ENCODE measurements at places on chromosomes 2 and 18.

- no peak for DNase-seq
These were observed 39.8 kb upstream of the ITPRID2 start for GRCh38 chr2:181851726-181852125.

GRCh38 chr2:128834207-128834879 lies 515.7 kb upstream of the HS6ST1 start:
- DNase-seq = no peak

- DNase-seq = no peak
These were observed 304.7 kb downstream of the PTPRM start for GRCh38 chr18:7871560-7872456.

- DNase-seq = no peak
These were observed 120.6 kb downstream of the PLB1 start for GRCh38 chr2:28616396-28616999.

DNA sequence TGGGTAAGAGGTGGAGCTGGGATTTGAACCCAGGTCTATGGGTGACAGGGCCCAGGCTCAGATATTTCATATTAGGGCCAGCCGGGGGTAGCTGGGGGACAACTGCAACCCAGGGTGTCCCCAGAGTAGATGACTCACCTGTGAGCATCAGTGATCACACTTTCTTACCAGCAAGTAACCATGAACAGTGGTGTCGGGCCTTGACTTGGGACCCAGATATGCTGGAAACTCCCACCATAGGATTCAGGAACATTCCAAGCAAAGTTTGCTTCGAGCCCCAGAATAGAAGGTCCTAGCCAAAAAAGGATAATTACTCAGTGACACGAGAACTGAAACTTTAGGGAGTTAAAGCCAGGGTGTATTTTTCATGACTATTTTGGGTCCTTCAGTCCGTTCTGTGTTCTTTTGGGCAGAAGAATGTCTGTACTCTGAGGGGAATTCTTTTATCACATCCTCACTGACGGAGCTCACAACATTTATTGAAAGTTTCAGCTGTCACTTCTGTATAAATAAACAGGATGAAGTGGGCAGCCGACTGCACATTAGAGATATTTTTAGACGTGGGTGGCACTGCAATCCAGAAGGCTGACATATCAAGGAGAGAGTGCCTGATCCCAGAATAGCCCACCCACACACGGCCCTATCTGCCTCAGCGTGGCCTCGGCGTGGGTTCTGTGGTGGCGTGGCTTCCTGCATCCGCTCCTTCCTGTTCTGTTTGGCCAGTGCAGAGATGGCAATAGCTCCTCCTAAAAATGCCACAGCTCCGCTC lies 45.6 kb downstream of the RAMP1 start:
- DNase-seq = no peak

GRCh38 chr18:44533071-44533470 lies 147.6 kb upstream of the SETBP1 start:
- no peak for DNase-seq

DNA sequence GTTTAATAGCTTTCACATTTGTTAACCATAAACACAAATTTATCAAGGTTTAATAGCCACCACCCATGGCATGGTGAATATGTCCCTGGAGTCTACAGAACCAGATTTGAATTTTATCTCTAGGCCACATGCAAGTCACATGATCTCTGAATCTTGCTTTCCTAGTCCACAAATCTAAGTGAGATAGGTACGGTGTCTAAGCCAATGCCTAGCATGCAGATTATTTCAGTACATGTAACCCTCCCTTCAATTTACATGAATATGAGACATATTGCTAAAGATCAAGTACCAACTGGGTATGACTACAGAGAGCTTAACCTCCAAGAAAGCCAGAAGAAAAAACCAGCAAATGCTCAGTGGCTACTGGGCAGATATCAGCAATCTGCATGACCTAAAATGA lies 10.0 kb downstream of the ZNF24 start:
- no peak for DNase-seq

DNA sequence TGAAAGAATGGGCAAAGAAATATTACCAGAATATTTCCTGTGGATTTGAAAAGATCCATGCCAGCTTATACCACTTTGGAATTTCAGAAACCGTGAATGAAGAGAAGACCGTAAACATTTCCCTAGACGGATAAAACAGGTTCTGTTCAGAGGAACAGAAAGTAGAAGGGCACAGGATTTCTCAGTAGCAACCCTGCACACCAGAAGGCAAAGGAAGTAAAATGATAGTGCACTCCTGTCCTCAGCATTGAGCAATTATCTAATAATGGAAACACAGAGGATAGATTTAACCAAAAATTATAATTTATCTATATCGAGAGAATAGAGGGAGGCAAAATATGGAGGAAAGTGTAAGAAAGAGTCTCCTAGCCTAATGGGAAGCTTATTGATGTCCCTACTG lies 87.0 kb upstream of the ITGA6 start:
- DNase-seq = no peak

DNA sequence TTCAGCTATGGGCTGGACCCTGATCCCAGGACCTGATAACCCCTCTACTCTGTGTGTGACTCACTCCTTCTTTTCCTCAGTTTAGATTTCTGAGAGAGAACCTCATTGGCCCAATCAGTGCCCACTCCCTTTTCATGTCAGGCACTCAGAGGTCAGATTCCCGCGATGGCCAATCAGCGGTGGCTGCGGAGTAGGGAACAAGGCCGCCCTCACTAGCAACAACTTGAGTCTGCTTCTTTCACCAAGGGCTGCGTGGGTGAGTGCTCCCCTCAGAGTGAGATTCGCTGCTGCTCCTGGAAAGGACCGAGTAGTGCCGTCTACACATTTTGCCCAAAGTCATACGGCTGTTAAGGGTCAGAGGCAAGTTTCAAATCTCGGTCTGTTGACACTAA lies 34.7 kb downstream of the NPPC start:
- no peak for DNase-seq

DNA sequence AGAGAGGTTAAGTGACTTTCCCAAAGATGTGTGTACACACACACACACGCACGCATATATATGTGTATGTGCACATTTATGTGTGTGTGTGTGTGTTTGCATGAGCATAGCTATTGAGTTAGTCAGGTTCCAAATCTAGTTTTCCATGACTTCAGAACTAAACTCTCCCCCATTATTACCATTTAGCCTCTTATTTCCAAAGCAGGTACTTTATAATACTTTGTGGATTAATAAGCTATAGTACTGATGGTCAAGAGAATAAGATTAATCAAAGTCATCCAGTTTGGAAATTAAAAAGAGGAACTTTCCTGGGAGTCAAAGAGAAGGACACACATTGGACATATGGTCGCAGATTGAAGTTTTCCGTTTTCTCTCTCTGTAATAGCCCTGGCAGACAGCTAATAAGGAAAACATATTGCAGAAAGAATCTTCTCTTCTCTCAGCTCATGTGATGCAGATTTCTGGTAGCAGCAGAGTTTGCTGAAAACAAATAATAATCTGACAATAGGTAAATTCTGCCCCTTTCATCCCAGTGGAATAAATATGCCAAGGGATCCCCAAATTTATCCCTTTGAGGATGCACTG lies 410.9 kb upstream of the TCF4 start:
- no peak for DNase-seq

DNA sequence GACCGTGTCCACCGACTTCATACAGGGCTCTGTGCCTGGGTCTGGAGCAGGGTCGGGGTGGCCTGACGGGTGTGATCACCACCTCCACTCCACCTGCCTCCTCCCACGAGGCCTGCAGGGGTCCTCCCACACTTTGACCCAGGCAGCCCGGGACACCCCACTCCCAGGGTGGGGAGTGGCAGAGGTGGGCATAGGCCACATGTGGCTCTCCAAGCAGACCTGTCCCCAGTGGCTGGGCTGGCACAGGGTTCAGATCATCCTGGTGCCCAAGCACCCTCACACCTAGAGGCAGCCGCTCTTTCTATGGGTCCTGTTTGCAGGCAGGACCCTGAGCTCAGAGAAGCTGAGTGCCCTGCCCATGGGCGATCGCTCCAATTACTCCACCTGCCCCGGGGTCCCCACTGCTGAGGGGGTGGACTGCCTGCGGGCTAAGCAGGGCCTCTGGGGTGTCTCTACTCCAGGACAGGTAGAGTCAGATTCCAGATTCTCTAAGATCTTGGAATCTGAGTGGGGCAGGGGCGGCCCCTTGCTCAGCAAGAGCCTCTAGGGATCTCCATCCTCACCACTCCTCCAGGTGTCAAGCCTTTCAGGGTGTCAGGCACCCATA lies 1.4 kb downstream of the NEURL3 start:
- DNase-seq = no peak

- DNase-seq = no peak
These were observed 14.1 kb downstream of the SP110 start for GRCh38 chr2:230205721-230206120.

GRCh38 chr18:62928326-62928725 lies 213.0 kb downstream of the PHLPP1 start:
- DNase-seq = no peak

- DNase-seq = no peak
These were observed 37.7 kb upstream of the FSIP2 start for GRCh38 chr2:185700883-185701282.

DNA sequence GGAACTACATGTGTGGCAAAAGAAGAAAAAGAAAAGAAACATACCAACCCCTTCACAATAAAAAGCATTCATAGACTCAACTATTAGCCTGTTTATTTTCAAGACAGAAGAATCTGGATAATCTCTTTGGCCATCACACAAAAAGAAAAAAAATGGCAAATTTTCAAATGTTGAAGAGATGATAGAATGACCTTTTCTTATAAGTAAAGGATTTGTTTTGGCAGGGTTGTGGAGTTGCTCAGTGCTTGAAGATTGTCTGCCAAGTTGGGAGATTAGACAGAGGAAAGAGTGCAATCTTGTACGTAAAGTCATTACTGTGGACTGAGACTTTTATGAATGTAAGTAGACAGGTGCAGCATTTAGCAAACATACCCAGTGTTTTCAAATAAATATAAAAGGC lies 18.5 kb upstream of the FAM171B start:
- no peak for DNase-seq

- DNase-seq = no peak
These were observed 720.8 kb downstream of the SLC4A3 start for GRCh38 chr2:220348206-220348605.

- DNase-seq = no peak
These were observed 47.8 kb upstream of the REG3G start for GRCh38 chr2:78977661-78978145.

DNA sequence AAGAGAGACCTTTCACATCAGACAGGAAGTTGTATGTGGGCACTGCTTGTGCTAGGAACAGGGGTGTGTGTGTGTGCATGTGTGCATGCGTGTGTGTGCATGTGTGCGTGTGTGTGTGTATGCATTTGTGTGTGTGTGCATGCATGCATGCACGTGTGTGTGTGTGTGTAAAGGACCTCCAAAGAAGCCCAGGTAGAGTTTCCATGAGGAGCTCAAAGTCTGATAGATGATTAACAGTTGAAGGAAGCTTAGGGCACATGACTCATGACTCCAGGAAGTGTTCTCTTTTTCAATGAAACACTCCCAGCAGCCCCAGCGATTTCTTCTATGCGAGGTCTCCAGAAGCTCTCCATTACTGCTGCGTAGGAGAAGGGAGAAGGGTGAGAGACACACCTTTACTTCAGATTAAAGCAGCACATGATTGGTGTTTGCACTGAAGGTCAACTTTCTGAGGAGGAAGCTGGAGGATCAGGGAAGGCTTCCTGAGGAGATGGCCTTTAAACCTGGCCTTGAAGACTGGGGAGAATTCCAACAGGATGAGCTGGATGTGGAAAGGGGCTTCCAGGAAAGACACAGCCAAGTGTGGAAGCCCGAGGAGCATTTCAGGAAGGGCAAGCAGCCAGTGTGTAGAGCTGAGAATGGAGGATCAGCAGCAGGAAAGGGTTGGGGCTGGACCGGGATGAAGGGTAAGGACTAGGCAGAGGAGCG lies 77.7 kb downstream of the SMAD4 start:
- no peak for DNase-seq

GRCh38 chr2:239337877-239338484 lies 62.8 kb downstream of the HDAC4 start:
- DNase-seq = no peak

GRCh38 chr2:28406-28975 lies 17.8 kb downstream of the FAM110C start:
- DNase-seq = no peak

DNA sequence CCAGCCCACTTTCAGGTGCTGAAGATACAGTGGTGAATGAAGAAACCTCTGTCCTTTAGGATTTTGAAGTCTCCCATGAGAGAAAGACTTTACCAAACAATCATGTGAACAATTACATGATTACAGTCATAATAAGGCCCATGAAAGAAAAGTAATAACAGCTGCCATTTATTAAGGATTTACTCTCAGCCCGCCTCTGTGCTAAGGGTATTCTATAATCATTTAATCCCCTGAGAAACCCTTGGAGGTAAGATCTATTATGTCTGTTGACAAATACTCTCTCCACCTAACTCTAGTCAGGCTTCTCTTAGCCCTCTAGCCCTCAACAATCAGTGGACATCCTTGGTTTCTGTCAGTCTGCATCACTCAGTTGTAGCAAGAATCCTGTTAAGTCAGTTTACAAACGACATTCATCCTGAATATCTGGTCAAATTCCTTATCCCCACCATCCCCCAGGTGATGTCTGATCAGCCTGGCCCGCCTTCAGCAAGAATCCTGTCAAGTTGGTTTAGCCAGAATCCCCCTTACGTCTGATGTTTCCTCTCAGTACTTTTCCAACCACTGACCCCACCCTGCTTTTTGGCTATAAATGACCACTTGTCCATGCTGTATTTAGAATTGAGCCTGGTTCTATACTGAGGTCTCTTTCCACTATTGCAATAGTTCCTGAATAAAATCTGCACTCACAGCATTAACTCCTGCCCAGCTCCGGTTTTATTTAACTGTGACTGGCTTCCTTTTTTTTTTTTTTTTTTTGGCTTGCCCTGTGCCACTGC lies 12.2 kb upstream of the SOCS6 start:
- DNase-seq = peak; percentile 83

DNA sequence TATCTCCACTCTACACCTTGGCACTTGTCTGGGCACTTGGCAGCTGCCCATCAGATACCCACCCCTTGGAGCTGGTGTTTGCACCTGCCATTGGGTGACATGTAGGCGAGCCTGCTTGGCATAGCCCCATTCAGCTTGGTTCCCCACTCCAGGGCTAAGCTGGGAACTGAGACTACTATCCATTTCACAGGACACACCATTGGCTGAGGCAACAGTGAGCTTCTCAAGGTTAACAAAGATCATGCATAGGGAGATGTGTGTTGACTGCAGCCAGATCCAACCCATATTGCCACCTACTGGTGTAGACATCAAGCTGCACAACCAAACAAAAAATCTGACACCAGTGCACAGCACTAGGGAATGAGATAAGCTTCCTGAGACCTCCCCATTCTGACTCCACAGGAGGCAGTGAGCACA lies 1389.8 kb upstream of the TMEFF2 start:
- DNase-seq = peak; percentile 52

DNA sequence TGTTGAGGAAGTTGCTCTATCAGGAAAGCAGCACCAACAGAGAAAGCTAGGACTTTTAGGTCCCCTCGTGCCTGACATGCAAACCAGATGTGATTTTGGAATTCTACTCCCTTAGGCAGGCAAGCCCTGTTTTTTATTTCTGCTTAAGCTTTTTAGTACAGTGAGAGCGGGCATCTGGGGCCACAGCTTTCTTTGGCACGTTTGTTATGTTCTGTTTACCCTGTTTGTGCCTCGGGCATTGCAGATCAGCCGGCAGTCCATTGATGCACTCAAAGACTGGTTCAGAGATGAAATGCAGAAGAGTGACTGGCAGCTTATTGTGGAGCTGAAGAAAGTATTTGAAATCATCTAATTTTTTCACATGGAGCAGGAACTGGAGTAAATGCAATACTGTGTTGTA lies 61.9 kb downstream of the EIF5B start:
- DNase-seq = no peak

GRCh38 chr2:69754633-69755032 lies 12.7 kb downstream of the ANXA4 start:
- no peak for DNase-seq

- DNase-seq = no peak
These were observed 931.3 kb downstream of the CPS1 start for GRCh38 chr2:211487733-211488132.
